ENCODE measurements at places on chromosomes 4 and X.
A peak's percentile ranks its signal among the peaks of the same experiment; 100 is the strongest.

DNA sequence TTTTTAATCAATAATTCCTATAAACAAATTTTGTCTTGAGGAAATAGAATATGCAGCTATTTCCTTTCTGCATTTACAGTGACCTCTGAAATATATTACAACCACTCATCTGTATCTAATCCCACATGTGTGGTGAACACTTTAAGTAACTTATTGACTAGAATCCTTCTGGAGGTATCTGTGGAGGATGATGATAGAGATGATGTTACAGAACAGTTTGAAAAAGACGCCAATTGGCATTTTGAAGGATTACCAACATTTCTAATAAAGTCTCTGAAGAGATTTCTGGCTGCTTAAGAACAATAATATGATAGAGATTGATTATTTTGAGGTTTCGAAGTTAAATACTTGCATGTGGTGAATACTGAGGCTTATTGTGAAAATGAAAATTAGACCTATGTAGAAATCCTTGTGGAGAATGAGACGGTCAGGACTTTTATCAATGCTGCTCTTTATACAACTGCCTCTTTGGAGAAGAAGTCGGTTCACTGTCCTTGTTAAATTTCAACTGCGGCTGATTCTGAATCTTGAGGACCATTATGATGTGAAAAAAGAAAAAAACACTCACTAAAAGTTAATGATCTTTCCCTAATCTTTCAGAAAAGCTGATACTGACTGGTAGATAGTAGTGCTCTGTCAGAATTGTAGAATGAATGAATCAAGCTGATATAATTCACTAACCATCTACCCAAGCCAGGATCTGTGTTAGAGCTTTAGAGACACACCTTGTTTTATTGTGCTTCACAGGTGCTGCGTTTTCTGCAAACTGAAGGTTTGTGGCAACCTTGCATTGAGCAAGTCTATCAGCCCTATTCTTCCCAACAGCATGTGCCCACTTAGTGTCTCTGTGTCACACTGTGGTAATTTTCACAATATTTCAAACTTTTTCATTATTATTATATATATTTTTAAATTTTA, 204.7 kb downstream of the SPRY1 start:
- no peak for DNase-seq

- DNase-seq: no peak
These were observed 25.7 kb downstream of the TRPC5 start for GRCh38 chrX:112056886-112057285.

DNA sequence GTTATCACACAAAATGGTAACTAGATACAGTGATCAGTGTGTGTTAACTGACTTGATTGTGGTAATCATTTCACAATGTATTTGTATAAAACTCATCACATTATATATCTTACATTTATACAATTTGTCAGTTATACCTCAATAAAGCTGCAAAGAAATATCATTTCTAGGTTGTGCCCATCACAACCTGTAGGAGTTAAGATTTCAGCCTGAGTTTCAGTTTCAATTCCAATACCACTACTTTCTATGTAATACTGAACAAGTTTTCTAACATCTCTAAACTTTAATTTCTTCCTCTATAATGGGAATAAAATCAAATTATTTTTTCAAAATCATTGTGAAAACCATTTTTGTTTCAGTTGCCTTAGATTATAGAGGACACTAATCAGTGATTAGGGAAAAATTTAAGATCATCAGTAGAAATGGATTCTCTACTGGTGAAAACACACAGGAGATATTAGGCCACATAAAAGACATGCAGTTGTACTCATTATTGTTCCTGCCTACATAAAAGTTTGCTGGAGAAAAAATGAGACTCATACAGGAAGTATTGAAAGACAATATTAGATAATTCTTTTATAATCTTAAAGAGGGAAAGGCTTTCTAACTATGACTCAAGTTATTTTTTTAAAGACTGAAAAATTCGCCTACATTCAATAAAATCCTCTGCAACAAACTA, 18.4 kb upstream of the TBC1D1 start:
- DNase-seq: peak; percentile 12

- no peak for DNase-seq
These were observed 159.0 kb downstream of the GASK1B start for GRCh38 chr4:158013858-158014257.

DNA sequence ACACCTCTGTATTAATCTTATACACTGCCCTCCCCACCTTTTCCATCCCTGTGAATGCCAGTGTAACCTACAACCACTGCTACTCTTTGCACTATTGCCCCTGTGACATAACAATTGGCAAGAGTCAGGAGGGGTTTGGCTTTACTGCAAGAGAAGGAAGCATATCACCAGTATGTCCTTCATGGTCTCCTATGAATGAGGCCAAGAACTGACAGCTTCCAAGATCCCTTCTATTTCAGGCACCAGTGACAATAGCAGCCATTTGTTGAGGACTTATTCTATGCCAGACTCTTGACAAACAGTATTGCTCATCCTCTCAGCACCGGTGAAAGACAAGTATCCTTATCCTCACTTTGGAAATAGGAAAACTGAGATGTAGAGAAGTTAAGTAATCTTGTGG, 363.9 kb downstream of the MID1IP1 start:
- DNase-seq: no peak

DNA sequence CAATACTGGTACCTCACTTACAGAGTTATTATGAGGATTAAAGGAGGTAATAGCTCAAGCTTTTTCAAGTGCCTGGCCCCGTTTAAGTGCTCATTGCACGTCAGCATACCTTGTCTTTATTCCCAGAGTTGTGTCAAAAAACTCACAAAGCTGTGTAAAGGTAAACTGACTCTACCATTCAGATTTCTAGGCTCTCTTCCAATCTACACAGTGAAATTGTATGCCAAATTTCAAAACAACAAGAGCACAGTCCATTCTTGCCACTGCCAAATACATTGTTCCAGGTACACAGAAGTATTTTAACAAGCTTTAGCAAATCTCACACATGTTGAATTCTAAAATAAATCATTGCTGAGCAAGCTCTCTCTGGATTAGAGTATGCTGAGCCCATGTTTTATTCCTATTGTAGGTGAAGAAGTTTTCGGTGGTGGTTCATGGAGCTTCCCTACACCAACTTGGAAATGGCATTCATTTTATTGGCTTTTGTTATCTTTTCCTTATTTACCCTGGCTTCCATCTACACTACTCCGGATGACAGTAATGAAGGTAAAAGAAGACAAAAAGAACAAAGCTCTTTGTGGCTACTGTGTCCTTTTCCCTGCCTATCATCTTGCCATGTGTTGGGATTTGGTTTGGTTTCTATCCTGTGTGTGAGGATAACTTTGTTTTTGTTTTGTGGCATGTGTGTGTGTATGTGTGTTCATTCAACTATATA, 16.2 kb downstream of the SMIM31 start:
- no peak for DNase-seq

DNA sequence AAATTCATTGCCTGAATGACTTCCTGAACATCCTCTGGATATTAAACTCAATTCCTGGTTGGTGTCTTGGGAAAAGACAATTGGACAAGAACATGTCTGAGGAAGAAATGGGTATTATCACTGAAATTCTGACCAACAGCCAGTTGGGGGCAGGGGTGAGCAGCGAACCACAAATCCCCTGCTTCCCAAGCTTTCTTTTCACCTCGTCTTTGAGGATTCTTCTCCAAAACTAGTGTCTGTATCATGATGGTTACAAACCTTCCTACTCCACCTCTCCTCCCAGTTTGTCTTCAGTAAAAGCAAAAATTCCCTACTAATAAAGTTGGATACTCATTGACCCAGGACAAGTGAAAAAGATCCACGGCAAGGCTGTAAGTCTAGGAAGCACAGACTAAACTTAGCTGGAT, 48.3 kb upstream of the WDR1 start:
- peak; percentile 48 for DNase-seq

DNA sequence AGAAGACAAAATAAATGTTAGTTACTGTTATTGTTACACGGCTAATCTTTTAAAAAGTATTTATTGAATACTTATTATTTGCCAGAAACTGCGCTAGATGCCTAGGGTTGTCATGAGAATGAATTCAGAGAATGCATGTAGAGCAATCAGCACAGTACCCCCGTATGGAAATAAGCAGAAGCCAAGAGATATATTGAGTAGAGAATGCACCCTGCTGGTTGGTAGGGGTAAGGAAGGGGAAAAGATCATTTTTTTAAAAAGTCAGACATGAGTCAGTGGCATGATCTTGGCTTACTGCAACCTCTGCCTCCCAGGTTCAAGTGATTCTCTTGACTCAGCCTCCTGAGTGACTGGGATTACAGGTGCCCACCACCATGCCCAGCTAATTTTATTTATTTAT, 13.1 kb upstream of the DRP2 start:
- peak; percentile 59 for DNase-seq

GRCh38 chrX:139112432-139112831, 400.9 kb upstream of the FGF13 start:
- no peak for DNase-seq

DNA sequence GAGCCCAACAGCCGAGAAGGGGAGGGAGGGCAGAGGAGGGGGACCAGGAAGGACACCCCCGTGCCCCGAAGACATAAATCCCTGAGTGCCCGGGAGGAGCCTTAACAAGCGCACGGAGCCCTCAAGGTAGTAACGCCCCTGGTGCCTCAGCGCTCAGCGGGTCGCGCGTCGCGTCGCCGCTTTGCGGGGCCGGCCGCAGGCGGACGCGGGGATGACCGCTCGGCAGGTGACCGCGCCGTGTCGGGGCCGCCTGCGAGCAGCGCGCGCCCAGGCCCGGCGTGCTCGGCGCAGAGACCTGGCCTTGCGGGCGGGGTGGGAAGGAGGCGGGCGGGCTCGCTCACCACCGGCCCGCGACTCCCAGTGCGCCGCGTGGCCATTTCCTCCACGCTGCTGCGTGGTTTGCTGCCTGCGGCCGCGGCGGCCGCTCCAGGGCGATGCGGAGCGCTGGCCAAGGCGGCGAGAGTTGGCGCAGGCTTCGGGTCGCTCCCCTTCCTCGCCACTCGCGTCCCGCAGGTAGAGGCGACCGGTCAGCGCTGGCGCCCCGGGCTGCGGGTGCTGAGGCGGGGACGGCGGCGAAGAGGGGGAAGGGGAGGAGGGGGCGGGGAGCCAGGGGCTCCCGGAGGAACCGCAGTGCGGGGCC, 632 bp downstream of the CCSER1 start:
- DNase-seq: peak; percentile 23

DNA sequence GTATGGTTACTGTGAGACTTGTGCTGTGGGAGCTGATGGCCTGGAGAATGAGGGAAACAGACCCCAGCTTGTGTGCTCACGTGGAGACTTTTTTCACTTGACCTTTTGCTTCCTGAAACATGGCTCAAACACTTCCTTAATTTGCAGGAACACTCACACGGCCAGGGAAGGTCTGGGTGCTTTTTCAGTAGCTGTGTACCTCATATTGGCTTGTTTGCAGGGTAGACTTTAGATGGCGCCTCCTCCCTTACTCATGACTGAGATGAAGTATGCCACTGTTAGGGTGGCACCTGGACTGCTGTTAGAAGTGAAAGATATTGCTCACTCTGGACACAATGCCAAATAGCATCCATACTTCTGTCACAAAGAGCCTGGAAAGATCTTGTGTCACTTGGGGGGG, 75.7 kb upstream of the WDR1 start:
- no peak for DNase-seq

- peak; percentile 56 for DNase-seq
These were observed 231.8 kb upstream of the GPRIN3 start for GRCh38 chr4:89539374-89539773.

DNA sequence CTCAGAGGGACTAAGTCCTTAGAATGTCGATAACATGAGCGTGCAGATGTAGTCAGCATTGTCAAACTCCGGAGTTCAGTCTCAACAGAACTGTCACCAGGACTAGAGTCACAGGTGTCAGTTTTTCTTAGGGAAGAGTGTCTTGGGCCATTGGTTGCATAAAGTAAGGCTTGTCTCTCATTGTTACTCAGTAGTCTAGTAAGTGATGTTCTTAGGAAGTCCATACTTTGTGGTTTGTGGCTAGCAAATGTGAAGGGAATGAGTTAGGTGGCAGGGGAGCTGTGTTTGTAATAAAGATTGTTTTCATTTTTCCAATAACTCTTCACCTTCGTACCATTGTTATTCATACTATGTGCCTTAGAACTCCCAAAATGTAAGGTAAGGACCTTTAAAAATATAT, 119.6 kb downstream of the AFF2 start:
- no peak for DNase-seq

DNA sequence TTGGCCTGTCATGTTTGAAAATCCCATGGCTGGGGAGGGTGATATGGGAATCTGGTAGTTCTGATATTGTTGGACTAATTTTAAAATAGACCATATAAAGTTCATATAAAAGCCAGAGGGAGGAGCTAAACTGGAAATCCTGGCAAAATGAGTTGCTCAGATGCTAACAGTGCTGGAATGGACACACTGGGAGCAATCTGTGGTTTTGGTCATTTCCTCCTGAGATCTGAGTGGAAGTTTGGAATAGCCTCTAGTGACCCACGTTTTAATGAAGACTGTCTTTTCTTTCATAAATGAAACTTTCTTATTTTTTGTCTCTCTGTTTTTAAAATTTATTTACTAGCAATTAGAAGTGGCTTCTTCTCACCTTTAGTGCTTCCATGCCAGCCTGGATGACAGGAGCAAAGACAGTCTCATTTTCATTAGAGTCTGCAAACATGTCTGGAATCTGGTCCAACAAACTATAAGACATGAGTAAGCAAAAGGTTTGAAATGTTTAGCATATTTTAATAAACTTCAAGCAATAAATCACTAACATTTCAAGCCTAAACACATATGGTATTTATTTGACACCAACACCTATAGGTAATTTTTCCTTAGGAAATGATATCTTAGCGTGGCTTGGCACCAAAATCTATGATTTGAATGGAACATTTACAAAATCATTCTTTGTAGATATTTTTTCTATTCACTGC, 66.6 kb downstream of the METTL14 start:
- DNase-seq: no peak

DNA sequence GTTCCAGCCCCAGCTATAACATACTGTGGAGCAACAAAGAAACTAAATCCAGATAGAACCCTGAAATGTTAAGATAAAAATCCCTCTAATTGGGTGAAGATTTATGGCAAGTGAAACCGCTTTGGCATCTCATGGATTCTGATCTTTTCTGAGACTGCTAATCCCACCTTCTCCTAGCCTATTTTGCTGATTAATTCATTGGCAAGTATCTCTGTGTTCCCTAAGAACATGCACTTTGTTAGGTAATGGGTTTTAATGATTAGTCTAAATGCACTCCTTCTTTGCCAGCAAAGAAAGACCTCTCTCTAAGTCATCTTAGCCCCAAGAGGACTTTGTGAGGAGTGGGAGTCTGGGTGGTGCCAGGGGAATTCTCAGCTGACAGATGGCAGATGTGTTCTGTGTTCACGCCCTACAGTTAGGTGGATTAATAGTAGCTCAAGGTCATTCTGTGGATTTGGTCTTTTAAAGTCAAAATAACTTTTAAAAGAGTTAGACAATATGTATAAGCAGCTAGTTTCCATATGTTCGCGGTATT, 171.3 kb downstream of the UNC5C start:
- DNase-seq: no peak

DNA sequence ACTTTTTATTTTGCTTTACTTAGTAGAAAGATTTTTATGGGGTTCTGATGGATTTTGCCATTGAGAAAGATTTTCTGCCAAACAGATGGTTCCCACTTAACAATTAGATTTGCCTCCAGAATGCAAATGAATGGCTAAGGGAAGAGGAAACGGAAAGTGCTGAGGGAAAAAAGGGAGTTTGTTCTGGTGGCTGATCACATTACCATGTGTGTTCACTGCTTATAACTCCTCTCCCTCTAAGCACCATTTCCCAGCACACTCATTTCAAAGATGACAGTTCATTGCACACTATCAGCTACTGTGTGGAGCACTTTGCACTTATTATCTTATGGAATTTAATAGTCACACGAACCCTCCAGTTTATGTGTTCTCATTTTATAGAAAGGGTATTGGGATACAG, 68.0 kb upstream of the GRID2 start:
- DNase-seq: no peak

- DNase-seq: peak; percentile 22
These were observed 66.5 kb downstream of the EFNB1 start for GRCh38 chrX:68895341-68895755.

All from adipocyte (in vitro differentiated cells).